ENCODE measurements at places on chromosomes 4 and X. TPM values are rescaled to one million over a fixed set of nuclear protein-coding genes. Genes with fewer than 3 reads are reported as not detected.

Gene THOC2
- total RNA-seq, result 59.0 TPM

DNA sequence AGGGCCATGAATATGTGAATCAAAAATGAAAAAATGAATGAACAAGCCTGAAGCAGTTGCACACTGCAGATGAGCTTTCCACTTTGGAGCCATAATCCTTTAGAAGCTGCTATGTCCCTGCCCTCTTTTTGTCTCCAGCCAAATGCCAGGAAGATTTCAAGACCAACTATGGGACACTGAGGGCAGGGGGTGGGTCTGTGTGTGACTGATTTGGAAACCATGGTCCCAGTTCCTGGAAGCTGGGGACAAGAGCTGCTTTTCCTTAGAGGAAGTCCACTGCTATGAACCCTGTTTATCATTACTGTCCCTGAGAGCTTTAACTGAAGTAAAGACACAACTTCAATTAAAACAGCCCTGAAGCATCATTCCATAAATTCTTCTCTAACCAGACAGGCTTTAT lies 153.9 kb upstream of the GPC4 start:
- no peak for DNase-seq

GRCh38 chr4:144715230-144715629 lies 69.3 kb downstream of the HHIP start:
- no peak for DNase-seq

Gene PPP1R2C
- not detected for total RNA-seq

Gene SORBS2
- total RNA-seq, result 39.5 TPM

- DNase-seq, result no peak
These were observed 126.8 kb upstream of the ENPP6 start for GRCh38 chr4:184344435-184344834.

Gene PAGE2
- total RNA-seq, result not detected

DNA sequence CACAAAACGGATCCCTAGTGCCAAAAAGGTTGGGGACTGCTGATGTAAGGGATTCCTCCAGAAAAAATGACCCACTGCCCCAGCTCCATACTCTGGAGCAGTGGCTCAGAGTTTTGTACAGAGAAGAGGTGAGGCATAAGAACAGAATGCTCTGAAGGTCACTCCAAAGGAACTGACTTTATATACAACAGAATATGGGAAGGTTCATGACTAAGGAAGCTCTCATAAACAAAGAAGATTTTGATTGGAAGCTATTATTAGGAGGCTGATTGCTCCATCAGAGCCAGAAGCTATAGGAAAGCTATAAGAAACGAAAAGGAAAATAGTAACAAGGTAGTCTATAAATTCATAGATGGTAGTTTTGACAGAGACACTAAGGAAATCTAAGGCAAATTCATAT lies 203.1 kb downstream of the SLC7A11 start:
- no peak for DNase-seq

- DNase-seq, result no peak
These were observed 53.8 kb upstream of the TBC1D14 start for GRCh38 chr4:6855692-6856297.

Gene LAMTOR3
- total RNA-seq, result 40.9 TPM

DNA sequence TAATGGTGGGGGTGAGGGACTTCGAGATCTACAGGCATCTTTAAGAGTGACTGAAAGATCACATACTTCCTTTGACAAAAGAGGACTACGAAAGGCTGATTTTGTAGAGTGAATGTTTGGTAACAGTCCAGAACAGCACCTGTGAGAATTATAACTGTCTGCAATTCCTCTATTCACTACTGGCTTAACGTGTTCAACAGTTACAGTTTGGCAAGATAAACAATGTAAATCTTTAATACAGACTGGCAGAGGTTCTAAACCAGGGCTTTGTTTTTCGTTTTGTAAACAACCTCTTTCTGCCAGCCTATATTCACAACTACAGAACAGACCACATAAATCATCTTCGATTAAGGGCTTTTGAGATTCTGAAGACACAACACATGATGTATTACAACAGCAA lies 66.9 kb downstream of the NCAPG start:
- DNase-seq, result no peak

DNA sequence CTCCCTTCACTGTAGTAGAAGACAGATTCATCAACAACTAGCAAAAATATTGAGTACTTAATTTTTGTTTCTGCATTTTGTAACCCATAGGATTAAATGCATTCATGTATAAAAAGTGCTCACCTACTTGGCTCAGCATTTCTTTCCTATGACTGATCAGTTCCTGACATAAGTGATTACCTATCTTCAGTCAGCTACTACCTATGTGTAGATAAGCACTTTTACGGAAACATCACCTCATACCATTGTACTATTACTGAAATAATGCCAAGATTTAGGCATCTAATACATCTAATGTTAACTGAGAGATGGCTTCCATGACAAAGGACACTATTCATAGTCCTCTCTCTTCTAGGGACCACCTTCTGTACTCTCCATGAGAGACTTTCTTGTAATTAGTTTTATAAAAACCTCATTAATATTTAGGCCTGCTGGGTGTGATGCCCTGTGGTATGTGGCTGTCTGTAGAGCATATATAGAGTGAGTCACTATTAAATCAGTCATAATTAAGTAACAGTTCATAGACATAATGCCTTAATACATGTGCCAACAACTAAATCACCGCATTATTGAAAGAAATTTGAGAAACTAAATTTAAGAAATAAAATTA lies 147.0 kb downstream of the PDGFC start:
- DNase-seq, result no peak

GRCh38 chr4:145882604-145883003 lies 56.0 kb downstream of the ZNF827 start:
- DNase-seq, result no peak

DNA sequence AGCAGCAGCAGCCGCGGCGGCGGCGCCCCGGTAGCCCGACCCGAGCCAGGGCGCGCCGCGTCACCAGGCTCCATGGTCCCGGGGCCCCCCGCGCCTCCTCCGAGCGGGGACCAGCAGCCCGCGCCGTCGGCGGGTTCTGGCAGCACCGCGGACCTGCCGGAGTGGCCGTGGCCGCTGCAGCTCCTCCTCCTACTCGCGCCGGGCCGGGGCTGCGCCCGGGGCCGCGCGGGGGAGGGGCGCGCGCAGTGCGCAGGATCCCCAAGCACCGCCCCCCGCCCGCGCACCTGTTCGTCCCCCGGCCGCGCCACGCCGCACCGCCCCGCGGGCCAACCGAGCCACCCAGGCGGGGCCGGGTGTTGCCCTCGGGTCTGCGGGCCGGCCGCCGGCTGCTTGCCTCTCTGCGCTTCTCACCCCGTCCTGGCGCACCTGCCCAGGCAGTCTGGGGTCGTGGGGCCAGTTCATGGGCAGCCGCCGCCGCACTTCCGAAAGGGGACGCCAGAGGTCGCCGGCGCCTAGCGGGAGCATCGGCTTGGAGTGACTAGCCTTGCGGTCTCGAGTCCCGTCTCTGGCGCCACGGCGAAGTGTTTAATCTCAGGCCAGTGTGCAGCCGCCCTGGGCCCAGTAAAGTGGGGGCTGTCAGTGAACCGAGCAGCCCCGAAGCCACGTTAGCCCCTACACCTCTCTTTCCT lies at the start of gene SLC9A7:
Gene SLC9A7, minus strand, starts transcription at position 163 of the 689 bp plus-strand sequence. Its CDS starts 89 bp downstream, at position 74.
- peak; percentile 80 for DNase-seq

DNA sequence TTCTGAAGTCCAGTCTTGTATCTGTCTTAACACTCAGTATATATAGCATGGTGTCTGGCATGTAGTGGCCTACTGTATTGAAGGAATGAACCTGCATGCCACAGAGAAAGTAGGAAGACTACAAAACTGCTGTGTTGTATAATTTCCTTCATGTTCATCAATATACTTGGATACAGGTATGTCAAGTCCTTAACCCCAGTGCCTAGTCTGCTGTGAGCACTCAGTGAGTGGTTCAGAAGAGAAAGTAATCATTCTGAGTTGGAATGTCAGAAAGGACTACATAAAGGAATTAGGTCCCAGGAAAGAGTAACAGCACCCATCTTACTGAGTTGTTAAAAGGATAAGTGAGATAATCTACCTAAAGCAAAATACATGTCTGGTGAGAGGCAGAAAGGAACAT lies 32.0 kb downstream of the ABCE1 start:
- no peak for DNase-seq

Gene RRH
- 0.23 TPM for total RNA-seq

DNA sequence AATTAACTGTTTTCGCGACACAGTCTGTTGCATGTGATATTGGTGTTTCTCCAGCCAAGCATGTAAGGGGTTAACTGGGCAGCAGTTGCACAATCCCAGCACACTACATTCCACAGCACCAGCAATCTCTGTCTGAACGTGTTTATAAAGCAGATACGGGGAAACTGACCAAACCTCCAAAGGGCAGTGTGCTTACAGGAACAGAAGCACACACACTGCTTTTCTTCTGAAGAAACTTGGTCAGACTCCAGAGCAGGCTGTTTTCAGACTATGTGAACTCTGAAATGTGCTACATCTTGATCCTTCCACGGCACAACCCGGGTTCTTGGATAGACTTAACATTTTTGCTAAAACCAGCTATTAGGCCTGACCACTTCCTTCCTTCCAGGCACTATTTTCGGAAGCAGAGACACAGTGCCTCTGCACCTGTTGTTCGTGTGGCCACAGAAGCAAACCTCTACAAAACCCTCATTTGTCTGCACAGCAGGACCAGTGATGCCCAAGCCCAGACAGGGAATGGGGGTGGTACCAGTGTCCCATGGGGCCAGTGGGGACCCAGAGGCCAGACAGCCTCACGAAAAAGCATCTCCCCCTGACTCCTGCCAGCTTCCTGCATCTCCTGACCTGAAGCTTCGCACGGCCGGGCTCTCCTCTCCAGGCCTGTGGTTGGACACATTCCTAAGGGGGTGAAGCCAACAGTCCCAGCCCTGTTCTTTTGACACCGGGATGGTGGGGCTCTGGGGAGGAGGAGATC lies 90.1 kb downstream of the IRF2 start:
- DNase-seq, result no peak

- no peak for DNase-seq
These were observed 46.0 kb downstream of the USP38 start for GRCh38 chr4:143230683-143231082.
